ENCODE measurements at places on chromosomes 7 and 10.

DNA sequence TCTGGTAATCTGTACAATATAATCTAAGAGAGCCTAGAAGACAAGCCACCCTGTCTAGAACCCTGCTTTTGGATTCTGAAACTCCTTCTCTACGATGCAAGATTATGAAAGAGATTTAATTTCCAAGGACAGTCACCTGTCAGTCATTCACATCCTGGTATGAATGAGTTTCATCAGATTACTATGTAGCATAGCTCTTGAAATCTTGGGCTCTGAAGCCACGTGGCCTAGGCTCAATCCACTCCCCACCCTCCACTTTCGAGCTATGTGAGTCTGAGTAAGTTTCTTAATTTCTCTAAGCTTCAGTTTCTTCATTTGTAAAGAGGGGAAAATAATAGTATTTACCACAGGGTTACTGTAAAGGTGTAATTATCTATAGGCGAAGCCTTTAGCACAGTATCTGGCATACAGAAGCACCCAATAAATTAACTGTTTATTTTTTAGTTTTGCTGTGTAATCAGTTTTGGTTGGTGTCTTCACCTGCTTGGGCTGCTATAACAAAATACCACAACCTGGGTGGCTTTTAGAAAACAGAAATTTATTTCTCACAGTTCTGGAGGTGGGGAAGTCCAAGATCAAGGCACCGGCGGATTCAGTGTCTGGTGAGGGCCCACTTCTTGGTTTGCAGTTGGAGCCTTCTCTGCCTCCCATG is 71.3 kb downstream of the MYOF start:
- no peak for DNase-seq

DNA sequence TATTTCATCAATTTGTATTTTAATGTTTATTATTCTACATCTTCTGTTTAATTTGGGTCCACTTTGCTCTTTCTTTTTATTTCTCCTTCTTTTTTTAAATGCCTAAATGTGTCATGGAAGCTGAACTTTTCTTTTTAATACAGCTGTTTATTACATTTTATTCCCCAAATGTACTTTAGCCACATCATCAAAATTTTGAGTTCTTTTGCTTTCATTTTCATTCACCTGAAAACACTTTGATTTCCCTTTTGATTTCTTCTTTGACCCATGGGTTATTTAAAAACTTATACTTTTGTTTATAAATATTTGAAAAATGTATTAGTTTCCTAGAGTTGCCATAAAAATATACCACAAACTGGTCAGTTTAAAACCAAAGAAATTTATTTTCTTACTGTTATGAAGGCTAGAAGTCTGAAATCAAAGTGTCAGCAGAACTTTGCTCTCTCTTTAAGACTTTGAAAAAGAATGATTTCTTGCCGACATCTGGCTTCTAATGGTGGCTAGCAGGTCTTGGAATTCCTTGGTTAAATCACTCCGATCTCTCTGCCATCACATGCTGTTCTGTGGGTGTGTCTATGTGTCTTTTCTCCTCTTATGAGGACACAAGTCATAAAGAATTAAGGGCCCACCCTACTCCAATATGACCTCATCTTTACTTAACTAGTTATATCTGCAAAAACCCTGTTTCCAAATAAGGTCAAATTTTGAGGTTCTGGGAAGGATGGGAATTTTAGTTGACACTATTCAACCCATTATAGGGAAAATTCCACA is 225.5 kb downstream of the ANKRD7 start:
- DNase-seq = no peak

GRCh38 chr10:120818301-120818700 is 32.9 kb upstream of the WDR11 start:
- DNase-seq = no peak

DNA sequence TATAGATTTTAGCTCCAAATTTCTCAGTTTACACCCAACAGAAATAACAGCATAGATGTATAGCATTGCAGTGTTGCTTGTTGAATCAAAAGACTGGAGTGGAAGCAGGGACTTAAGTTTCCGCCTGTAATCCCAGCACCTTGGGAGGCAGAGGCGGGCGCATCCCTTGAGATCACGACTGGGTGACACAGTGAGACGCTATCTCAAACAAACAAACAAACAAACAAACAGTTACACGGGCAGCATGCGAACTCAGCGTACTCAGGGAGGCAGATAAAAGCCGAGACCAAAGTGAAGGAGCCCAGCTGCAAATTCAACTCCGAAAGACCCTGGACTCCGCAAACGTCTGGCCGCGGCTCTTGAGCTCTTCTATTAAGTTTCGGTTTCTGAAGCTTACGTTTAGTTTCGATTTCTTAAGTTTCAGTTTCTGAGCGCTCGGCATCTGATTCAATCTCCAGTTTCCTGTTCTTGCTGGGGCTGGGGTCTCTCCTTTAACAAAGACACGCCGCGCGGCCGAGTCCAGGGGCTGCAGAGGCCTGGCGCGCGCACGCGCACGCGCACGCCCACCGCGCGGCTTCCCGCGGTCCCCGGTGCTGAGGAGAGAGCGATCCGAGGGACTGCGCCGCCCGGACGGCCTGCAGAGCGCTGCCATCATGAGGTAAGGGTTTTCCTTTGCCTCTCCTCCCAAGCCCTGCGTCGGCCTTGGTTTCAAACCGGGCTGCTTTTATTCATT is at the start of gene IFIT5:
TSS of gene IFIT5 (plus strand) at position 423 of the 733 bp plus-strand sequence. CDS start at position 654, 231 bp downstream.
- DNase-seq = peak; percentile 71

DNA sequence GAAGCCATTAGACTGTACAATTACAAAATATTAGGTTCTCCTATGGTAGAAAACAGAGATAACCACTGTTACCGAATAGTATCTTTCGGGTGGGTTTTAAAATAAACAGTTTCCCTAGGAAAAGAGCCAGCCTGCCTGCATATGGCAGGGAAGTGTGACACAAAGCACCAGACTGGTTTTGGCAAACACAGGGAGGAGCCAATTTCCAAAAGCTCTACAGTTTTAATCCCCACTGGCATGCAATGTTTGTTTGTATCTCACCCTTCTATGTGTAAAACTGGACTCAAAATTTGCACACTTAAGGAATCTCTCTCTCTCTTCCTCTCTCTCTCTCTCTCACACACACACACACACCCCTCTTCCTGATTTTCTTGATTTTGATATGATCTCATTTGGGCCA is 261.7 kb downstream of the ETV1 start:
- DNase-seq = no peak

DNA sequence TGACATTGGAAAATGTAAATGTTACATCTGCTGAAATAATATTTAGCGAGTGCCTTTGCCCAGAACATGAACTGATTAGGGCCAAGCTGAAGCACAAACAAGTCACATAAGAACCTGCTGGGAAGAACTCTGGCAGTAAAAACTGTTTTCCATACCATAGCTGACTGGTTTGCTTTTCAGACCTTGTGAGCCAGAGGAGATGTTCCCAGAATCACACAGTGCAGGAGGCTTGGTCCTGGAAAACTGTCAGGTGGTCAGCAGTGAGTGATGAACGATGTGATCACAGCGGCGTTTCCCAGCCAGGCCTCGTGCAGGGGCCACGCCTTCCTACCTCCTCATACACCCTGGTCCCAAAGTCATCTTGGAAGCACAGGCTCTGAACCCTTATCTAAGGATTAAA is 164.2 kb upstream of the EEPD1 start:
- DNase-seq = no peak

All from heart right ventricle (tissue), 16 donors.